Calu3 (cell line): ENCODE measurements at places on chromosomes 11 and 22.
A peak's percentile ranks its signal among the peaks of the same experiment; 100 is the strongest.

- no peak for DNase-seq
- H3K27ac ChIP-seq = peak overlapping the region; percentile 68
- H3K27me3 ChIP-seq = no peaks in the 10 kb centered on the region
- peaks cover 37% of the 10 kb centered on the region for H3K36me3 ChIP-seq
- H3K4me3 ChIP-seq = no peak overlapping the region
Observed at GRCh38 chr22:23176645-23177027, 3.7 kb upstream of the BCR start.

DNA sequence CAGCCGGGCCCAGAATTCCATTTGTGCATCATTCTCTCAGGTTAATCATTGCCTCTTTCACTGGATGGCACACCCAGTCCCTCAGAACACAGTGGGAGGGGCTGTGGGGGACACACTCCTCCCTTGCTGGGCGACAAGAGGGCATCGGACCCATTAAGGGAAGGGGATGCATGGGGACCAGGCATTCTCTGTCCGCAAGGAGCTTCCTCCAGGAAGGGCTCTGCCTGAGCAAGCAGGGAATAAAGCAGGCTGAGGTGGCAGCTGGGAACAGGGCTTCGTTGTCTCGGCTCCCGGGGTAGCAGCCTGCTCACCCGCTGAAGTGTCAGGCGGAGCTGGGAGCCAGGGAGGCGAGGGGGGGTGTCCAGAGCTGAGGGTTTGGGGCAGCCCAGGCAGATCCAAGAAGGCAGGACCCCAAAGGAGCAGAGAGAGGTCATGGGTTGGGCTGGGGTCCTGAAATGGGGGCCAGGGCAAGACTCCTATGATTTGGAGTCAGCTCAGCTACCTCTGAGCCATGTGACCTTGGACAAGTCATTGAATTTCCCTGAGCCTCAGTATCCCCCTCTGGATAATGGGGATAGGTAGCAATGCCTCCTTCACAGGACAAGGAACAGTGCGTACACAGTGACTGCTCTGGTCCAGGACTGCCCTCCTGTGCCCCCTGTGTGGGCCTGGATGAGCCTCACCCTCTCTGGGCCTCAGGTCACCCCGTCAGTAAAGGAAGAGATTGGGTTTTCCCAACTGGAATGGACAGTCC is 1.4 kb downstream of the GAL3ST1 start:
- H3K4me3 ChIP-seq = peak overlapping the region; percentile 58
- peaks cover 20% of the 10 kb centered on the region for H3K4me1 ChIP-seq
- peaks cover 37% of the 10 kb centered on the region for H3K36me3 ChIP-seq
- H3K27ac ChIP-seq = peak overlapping the region; percentile 53

GRCh38 chr11:113615773-113616172 is 90.3 kb downstream of the TMPRSS5 start:
- no peak for DNase-seq
- no peaks in the 10 kb centered on the region for H3K4me1 ChIP-seq
- no peaks in the 10 kb centered on the region for H3K36me3 ChIP-seq
- no peak overlapping the region for H3K27ac ChIP-seq

- no peaks in the 10 kb centered on the region for H3K27me3 ChIP-seq
- peak; percentile 9 for DNase-seq
- H3K4me3 ChIP-seq = no peak overlapping the region
- H3K36me3 ChIP-seq = no peaks in the 10 kb centered on the region
Observed at GRCh38 chr11:93089474-93090102, 108.2 kb downstream of the SLC36A4 start.

DNA sequence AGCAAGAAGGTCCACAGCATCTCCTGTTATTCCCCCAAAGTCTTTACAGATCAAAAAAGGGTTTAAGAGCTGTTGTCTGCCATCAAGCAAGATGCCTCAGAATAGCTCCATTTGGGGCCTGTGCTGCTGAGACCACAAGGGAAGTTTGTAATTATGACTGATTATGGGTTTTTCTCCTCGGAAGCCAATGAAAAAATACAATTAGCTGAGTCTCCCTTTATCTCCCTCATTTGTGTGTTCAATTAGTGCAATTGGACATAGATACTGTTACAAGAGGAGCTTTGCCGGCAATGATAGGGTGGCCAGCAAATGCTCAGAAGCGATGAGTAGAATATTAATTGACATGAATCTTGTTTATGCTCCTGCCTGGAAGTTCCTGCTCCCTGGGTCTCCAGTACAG is 83.7 kb downstream of the COMMD9 start:
- H3K36me3 ChIP-seq = no peaks in the 10 kb centered on the region
- no peaks in the 10 kb centered on the region for H3K4me1 ChIP-seq
- no peak overlapping the region for H3K4me3 ChIP-seq
- DNase-seq = no peak
- H3K27ac ChIP-seq = no peak overlapping the region
- H3K27me3 ChIP-seq = no peaks in the 10 kb centered on the region

- H3K4me3 ChIP-seq = no peak overlapping the region
- H3K27me3 ChIP-seq = no peaks in the 10 kb centered on the region
- DNase-seq = no peak
- no peaks in the 10 kb centered on the region for H3K4me1 ChIP-seq
- no peak overlapping the region for H3K27ac ChIP-seq
- peaks cover 6% of the 10 kb centered on the region for H3K36me3 ChIP-seq
Observed at GRCh38 chr11:111672949-111673348, 70.7 kb downstream of the SIK2 start.

DNA sequence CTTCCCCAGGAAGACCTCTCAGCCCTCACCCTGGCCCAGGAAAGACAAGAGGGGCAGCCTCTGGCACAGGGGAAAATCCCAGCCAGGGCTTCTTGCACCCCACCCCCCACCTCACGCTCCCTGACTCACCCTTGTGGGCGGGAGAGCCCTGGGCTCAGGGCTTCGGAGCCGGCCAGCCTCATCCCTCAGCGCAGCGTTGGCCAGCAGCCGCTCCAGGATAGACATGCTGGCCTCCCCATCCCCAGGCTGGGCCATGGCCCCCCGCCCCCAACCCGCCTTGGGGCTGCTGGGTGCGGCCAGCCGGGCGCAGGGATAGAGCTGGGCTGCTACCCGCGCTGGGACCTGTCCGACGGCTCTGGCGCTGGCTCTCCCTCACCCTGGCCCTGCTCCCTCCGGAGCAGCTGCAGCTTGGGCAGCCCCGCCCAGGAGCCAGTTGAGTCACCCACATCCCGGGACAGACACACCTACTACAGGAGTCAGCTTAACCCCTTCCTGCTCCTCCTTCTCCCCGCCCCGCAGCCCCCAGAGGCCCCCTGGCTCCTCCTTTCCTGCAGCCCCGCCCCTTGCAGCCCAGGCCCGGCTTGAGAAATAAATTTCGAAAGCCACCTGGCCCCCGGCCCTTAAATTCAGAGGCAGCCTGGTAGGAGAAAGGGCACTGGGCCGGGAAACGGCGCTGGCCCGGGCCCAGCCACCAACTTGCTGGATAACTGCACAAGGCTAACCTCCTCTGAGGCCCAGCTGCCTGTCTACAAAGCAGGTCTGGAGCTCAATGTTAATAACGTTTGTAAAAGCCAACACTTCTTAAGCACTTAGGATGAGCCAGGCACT is 13.4 kb downstream of the TNKS1BP1 start:
- no peaks in the 10 kb centered on the region for H3K27me3 ChIP-seq
- peak overlapping the region; percentile 81 for H3K4me3 ChIP-seq
- H3K4me1 ChIP-seq = peaks cover 48% of the 10 kb centered on the region
- peak; percentile 95 for DNase-seq

DNA sequence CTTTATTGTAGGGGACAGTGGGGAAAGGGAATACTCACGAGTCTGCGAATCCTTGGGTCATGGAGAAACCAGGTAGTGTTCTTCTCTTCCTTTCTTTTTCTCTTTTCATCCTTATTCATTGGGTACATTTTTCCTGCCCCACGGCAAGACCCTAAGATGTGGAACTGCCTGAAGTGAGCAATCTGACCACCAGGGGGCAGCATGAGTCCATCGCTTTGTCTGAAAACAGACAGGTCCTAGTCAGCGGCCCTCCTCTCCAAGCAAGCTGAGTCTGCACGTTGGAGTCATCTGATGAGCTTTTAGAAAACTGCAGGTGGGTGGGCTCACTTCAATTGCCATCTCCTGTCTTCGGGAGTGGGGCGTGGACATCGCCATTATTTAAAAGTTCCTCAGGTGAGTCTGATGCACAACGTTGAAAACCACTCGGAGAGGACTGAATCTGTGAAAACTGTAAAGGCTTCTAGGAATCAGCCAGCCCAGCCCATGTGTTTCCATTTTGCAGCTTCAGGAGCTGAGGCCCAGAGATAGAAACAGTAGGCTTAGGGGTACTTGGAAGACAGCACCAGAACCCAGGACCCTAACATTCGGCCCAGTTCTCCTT is 34.0 kb upstream of the FBXO3 start:
- peaks cover 39% of the 10 kb centered on the region for H3K27me3 ChIP-seq
- H3K36me3 ChIP-seq = peaks cover 5% of the 10 kb centered on the region
- peak; percentile 89 for DNase-seq
- H3K4me1 ChIP-seq = peaks cover 12% of the 10 kb centered on the region

DNA sequence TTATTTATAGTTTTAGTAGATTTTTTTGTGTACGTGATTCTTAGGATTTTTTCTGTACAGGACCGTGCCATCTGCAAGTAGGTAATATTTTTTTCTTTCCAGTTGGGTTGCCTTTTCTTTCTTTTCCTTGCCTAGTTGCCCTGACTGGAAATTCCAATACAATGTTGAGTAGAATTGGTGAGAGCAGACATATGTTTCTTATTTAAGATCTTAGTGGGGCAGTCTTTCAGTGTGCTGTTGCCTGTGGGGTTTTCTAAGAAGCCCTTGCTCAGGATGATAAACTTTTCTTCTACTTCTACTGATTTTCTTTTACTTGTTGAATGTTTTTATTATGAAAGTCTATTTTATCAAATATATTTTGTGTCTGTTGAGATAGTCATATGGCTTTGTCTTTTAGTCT is 33.0 kb downstream of the ATXN10 start:
- H3K27me3 ChIP-seq = no peaks in the 10 kb centered on the region
- no peak for DNase-seq
- peaks cover 25% of the 10 kb centered on the region for H3K4me1 ChIP-seq
- no peak overlapping the region for H3K27ac ChIP-seq

DNA sequence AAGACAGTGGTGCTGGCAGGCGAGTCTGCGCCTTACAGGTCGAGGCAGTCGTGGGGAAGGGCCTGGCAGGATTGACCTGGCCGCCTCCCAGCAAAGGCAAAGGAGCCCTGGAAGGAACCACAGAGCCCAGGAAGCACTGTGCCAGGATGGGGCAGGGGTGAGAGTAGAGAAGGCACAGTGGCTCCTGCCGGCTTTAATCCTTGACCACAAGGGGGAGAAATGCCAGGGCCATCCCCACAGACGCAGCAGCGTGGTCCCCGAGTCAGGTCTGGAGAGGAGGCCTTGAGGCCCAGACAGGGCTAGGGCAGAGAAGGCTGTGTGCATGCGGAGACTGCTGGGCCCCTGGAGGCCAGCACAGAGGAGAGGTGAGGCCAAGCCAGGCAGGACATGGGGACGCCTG is 9.9 kb upstream of the NDUFS8 start:
- peak overlapping the region; percentile 11 for H3K4me3 ChIP-seq
- DNase-seq = peak; percentile 50
- peak overlapping the region; percentile 75 for H3K27ac ChIP-seq
- no peaks in the 10 kb centered on the region for H3K27me3 ChIP-seq
- H3K36me3 ChIP-seq = peaks cover 68% of the 10 kb centered on the region

GRCh38 chr11:99015634-99016454 is 4.9 kb upstream of the CNTN5 start:
- DNase-seq = no peak
- H3K4me3 ChIP-seq = no peak overlapping the region
- H3K27me3 ChIP-seq = peaks cover 20% of the 10 kb centered on the region
- H3K36me3 ChIP-seq = no peaks in the 10 kb centered on the region
- no peak overlapping the region for H3K27ac ChIP-seq
- H3K4me1 ChIP-seq = no peaks in the 10 kb centered on the region

GRCh38 chr22:29267462-29267857 is 321 bp downstream of the RHBDD3 start:
- peaks cover 32% of the 10 kb centered on the region for H3K4me1 ChIP-seq
- peaks cover 69% of the 10 kb centered on the region for H3K36me3 ChIP-seq
- peak overlapping the region; percentile 100 for H3K27ac ChIP-seq
- no peak for DNase-seq
- peak overlapping the region; percentile 94 for H3K4me3 ChIP-seq

GRCh38 chr11:71964641-71965040 is 34.1 kb upstream of the IL18BP start:
- H3K4me3 ChIP-seq = no peak overlapping the region
- H3K27me3 ChIP-seq = no peaks in the 10 kb centered on the region
- peaks cover 10% of the 10 kb centered on the region for H3K36me3 ChIP-seq
- no peak for DNase-seq

GRCh38 chr11:28092786-28093185 is 15.2 kb downstream of the KIF18A start:
- H3K27me3 ChIP-seq = no peaks in the 10 kb centered on the region
- peaks cover 9% of the 10 kb centered on the region for H3K36me3 ChIP-seq
- H3K4me1 ChIP-seq = peaks cover 16% of the 10 kb centered on the region
- no peak for DNase-seq
- H3K4me3 ChIP-seq = no peak overlapping the region

GRCh38 chr11:35007277-35007676 is 90.9 kb downstream of the PDHX start:
- H3K27me3 ChIP-seq = no peaks in the 10 kb centered on the region
- H3K4me1 ChIP-seq = peaks cover 80% of the 10 kb centered on the region
- H3K4me3 ChIP-seq = no peak overlapping the region
- no peak for DNase-seq
- H3K27ac ChIP-seq = peak overlapping the region; percentile 60
- peaks cover 22% of the 10 kb centered on the region for H3K36me3 ChIP-seq

DNA sequence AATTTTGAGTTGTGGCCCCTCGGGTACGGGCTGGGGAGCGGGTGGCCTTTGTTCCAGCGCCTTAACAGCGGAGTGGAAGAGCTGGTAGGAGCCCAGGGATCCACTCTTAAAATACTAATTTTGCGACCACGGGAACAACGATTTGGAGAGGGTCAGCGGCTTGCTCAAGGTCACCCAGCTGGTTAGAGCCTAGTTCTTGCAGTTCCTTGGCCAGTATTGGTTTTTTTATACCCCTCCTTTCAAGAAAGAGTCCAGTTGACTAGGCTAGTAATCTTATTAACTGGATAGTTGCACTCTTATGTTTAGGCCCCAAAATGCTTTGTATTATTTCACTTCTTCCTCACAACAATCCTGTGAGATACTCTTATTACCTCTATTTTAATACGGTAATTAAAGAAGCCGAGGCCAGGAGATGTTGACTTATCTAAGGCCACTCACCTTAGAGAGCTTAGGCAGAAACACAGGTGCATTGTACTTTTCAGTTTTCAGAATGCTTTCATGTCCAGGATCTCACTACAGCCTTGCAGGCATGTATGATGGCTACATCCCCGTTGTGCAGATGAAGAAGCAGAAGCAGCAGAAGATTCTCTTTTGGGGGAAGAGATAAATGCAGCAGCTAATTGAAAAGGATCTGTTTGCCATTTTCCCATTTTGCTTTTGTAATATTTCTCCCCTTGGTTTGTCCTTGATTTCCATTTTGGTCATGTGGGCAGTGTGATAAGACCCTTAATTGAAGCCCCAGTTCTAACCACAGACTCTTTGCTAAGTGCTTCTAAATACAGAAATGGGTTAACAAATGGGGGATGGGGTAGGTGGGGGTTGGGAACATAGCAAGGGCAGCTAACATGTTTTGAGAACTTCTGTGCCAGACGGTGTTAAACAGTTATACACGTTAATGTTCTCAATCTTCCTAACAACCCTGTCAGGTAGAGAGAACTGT is 1.4 kb downstream of the SREBF2 start:
- H3K4me3 ChIP-seq = peak overlapping the region; percentile 87
- peaks cover 60% of the 10 kb centered on the region for H3K36me3 ChIP-seq
- no peak for DNase-seq
- peak overlapping the region; percentile 93 for H3K27ac ChIP-seq
- H3K27me3 ChIP-seq = no peaks in the 10 kb centered on the region
